Stimulated activated CD4-positive, alpha-beta T cell treated with anti-CD3 and anti-CD28 coated beads, Interleukin-2, amount 100 ng/mL, for 24 hours (primary cell): ENCODE measurements at places on chromosomes 2 and 18.

DNA sequence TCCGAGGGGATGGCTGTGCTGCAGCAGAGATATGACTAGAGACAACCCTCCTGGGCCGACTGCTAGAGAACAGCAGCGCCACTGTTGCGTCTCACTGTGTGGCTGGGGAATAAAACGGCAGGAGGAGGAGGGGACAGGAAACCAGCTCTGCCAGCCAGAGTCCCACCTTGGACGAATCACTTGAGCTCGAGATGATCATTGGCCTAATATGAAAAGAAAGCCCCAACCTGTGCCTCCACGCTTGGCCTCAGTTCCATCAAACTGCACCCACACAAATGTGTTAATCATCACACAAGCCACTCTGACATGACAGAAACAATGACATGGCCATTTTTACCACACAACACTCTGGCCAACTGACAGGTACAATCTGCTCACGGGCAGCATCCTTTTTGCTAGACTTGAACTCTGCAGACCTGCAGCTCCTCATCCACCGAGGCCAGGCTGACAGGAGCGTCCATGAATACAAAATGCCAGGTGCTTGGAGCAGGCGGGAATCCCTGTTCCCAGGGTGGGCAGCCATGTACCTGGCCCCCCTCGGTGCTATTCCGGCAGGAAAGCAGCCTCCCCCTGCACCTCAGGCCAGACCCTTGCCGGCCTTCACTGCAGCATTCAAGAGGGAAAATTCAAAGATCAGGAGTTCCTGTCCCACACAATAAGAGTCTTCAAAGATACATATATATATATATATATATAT, 52.3 kb downstream of the PARD6G start:
- DNase-seq, result no peak

DNA sequence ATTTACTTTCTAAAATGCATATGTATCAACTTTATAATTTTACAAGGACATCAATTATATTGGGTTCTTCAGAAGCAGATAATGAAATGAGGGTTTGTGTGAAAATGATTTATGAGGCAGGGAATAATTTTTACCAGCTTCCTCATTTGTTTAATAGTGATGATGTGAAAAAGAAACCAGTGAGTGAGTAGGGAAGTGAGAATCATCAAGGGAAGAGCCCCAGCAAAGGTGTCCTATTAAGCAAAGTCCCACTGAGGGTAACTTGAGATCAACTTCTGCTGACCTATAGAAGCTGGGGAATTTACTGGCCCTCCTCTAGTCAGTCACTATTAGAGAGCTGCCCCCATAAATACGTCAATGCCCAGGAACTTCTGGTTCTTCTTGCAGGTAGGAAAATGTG, 266.8 kb upstream of the LYPD1 start:
- DNase-seq, result no peak

- DNase-seq, result no peak
These were observed 27.9 kb downstream of the G6PC2 start for GRCh38 chr2:168929031-168929430.

- no peak for DNase-seq
These were observed 10.7 kb downstream of the STEAP3 start for GRCh38 chr2:119234021-119235019.

- no peak for DNase-seq
These were observed 224.5 kb downstream of the EN1 start for GRCh38 chr2:118622913-118623312.

DNA sequence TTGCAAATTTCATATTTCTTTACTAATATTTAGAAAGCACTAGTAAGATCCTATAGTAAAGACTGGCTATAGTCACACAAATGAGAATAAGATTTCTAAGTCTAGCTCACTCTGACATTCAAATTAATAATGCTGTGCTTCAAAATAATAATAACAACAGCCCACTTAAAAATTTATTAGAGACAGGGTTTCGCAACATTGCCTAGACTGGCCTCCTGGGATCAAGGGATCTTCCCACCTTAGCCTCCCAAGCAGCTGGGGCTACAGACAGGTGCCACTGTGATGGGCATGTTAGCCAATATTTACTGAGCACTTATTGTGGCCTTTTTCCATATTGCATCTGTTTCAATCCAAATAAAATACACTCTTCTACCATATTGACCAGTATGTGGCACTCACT, 96.1 kb downstream of the PIEZO2 start:
- no peak for DNase-seq

DNA sequence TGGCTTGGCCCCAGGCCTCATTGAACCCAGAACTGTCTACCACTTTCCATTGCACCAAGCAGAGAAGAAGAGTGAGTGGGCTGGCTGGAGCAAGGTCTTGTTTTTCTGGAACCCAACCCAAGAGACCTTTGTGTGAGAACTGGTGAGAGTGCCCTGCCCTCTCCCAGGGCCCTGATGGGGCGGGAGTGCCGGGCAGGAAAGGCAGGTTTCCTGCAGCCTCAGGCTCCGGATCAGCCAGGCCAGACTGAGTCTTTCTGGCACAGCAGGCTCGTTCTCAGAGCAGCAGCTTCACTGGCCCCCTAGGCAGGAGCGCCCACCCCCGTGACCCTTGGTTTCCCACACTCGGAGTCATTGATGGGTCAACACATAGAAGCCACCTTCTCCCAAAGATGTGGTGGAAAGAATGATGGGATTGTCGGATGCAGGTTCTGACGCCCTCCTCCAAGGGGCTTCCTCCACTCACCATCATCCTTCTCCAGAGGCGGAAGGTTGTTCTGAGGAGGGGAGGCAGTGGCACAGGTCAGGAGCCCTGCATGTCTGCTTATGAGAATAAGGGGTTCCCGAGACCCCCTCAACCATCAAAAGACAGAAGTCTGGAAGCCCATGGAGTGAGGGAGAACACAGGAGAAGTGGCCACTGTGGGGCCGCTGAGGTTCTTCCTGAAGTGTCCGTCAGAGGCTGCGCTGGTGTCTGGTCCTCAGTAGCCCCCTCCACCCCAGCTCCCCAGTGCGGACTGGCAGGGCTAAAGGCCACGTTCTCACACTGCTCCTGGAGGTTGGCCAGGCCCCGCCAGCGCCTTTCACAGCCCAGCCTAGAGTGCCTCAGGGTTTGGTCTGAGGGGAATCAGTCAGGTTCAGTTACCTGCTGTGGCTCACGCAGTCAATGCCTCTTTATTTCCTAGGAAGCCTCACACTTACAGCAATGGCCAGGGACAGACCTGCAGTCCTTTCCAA, 62.8 kb upstream of the LAPTM4A start:
- DNase-seq, result no peak

DNA sequence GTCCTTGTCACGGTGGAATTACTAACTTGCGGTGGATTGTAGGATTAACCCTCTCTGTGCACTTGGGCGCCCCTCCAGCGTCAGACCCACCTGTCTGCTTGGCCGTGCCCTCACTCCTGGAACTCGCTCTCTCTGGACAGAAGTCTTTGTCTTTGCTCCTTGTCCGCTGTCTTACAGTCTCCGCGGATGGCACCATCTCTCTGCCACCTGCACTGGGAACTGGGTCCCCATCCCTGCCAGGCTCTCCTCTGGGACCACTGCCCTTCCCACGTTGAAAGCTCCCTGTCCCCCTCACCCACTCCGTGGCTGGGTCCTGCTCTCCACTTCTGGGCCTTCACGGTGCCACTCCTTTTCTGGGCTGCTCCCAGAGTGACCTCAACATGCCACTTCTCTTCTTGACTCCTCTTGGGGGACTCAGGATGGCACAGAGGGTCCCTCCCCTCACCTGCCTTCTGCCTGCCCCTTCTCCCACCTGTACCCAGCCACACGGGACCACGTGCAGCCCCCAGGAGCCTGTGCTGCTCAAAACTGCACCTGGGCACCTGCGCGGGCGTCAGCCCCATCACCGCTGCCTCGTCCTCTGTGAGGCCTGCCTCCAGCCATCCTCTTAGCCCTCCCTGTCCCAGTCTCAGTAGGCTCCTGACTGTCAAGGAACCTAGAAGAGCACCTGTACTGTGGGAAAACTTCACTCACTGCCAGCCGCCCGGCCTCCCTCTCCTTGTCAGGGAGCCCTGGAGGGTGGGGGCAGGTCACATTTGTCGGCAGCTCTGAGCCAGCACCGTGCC, 11.1 kb downstream of the CNDP2 start:
- DNase-seq, result no peak

DNA sequence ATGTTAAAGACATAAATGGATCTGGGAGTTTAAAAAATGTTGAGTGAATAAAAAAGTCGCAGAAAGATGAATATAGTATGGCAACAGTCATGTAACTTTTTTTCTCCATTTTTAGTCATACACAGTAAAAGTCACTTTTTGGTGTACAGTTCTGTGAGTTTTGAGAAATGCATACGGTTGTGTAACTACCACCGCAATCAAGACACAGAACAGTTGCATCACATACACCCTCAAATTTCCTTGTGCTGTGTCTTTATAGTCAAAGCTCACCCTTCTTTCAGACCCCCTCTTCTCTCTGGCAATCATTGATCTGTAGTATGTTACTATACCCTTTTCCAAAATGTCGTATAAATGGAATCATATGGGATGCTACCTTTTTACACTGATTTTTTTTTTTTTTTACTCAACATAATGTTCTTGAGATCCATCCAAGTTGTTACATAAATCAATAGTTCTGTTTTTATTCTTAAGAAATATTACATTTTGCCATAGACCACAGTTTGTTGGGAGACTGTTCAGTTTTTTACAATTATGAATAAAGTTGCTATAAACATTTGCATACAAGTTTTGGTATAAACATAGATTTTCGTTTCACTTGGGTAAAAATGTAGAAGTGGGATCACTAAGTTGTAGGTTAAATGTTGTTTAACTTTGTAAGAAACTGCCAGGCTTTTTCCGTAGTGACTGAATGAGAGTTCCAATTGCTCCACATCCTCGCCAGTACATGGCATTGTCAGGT, 35.4 kb upstream of the AGFG1 start:
- no peak for DNase-seq

- no peak for DNase-seq
These were observed 499 bp upstream of the LMAN1 start for GRCh38 chr18:59359576-59359952.

DNA sequence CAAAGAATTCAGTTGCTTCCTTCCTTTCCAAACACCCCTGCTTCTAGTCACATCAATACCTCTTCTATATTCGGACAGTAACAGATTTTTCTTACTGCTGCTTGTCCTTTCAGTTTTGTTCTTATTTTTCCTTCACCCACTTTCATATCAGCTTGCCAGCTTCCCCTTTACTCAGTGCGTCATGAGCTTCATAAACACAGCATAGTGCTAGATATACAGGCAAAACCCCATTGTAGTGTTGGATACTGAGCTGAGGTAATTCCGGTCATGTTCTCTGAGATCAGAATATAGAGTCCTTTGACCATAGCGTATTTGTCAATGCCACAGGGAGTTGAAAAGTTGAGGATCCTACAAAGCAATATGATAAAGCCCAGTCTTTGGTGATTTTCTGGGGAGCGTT, 2.4 kb downstream of the FARP2 start:
- DNase-seq, result no peak

GRCh38 chr2:42578621-42579020, 10.2 kb downstream of the MTA3 start:
- no peak for DNase-seq

GRCh38 chr18:73556904-73557303, 590.7 kb downstream of the FBXO15 start:
- no peak for DNase-seq
